Endodermal cell (in vitro differentiated cells): ENCODE measurements at places on chromosomes 5 and 9.
A peak's percentile ranks its signal among the peaks of the same experiment; 100 is the strongest.

DNA sequence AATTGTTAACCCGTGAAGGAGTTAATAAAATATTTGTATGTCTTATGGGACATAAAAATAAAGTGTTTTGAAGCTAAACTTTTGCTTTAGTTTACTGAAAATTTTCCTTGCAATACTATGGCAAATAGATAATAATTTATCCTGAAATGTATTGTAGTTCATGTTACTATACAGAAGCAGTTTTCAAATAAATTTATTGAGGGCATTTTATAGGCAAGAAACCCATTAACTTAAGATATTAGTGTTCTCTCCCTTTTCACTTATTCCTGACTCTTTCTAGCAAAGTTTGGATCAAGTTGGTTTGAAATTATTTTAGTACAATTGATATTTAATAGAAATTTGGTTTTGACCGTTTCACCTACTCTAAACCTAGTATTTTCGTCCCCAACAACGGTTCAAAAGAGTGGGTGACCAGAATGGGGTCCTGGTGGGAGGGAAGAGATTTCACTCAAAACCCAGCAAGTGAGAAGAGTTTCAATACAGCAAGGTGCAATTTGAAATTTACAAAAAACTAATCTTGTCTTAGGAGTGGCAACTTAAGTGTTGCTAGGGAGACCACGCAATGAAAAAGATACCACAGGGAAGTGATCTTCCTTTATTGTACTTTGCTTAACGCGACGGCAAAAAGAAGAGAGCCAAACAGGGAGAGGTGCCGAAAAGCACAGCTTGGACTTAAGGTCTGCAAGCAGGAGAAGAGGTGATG, 28.4 kb downstream of the NR2F1 start:
- no peak for DNase-seq

DNA sequence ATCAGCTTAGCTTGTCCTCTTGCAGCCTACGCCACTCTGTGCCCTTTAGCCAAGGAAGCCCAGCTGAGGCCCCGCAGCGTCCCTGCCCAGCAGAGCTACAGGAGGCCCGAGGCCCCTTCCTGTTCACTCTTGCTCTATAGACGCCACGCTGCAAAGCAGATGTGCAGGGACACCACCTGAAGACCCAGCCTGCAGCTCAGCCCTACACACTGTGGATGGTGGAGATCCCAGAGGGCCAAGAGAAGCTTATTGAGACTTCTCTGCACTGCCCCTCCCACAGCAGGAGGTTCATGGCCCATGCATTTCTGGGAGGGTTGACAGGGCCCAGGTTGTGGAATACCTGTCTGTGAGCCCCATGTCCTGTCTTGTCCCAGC, 33.6 kb downstream of the IRF1 start:
- no peak for DNase-seq

DNA sequence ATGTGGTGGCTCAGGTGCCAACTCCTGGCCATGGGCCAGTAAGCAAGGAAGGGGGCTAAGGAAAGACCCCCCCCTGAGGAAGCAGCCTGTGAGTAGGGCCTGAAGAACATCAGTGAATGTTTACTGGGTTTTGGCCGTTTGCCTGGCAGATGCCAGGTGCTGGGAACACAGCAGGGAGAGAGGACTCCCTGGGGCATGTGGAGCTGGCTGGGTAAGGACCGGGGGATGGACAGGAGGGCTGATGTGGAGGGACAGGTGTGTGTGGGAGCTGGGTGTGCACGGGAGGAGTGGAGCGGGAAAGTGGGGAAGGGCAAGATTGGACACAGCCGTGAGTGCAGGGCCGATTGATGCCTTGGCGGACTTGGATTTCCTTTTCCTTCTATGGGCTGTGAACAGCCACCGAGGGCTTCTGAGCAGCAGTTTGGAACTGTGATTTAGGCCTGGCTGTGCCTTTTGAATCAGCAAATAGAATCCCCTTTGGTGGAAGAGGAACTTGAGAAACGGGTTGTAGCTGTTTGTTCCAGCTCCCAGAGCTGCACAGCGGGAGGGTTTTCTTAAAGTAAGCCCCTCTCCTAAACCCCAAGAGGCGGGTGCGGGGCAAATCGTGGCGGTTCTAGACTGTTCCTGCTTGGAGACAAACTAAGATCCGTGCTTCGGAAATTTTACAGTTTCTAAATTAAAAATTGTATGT, 3.1 kb downstream of the HMCN2 start:
- DNase-seq: peak; percentile 80

DNA sequence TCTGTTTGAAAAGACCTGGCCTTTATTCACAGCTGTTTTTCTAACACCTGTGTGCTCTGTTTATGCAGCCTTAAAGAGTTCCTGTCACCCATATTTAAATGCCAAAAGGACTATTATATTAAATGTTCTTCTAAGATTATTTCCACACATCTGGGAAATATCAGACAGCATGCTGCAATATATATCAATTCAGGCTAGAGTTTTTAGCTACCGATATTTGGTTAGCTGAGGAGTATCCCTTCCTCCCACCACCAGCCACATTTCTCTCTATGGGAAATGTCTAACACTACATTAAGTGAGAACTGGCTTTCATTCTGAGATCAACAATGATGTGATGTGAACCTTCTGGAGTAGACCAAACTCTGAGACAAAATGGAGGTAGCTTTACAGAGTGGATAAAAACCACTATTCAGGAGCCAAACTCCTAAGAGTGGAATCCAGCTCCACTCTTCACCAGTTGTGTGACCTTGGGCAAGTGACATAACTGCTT, 509.2 kb downstream of the ZNF608 start:
- no peak for DNase-seq

GRCh38 chr5:43973318-43973717, 370.3 kb downstream of the NNT start:
- DNase-seq: no peak

GRCh38 chr5:15594977-15595568, 95.1 kb downstream of the FBXL7 start:
- DNase-seq: no peak

- DNase-seq: no peak
Measured at GRCh38 chr5:149614034-149614907, 33.0 kb downstream of the ARHGEF37 start.

DNA sequence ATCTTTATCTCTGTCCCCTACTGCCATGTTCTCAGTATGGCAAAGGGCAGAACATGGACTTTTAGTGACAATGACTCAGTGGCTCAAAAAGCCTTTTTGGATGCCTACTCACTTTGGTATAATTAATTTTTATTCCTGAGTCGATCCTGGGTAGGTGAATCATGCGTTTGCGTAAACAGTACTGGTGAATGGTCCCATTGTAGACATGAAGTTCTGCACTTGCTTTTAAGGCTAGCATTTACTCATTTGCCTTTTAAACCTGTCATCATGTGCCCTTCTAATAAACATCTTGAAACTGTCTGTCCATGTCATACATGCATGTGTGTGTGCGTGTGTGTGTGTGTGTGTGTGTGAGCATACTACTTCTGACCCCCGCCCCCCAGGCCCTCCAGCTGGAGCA, 223.0 kb downstream of the AUH start:
- no peak for DNase-seq

- DNase-seq: peak; percentile 95
Measured at GRCh38 chr9:124771867-124772679, 962 bp upstream of the NR6A1 start.

GRCh38 chr5:66438087-66438486, 158.1 kb upstream of the MAST4 start:
- DNase-seq: no peak

DNA sequence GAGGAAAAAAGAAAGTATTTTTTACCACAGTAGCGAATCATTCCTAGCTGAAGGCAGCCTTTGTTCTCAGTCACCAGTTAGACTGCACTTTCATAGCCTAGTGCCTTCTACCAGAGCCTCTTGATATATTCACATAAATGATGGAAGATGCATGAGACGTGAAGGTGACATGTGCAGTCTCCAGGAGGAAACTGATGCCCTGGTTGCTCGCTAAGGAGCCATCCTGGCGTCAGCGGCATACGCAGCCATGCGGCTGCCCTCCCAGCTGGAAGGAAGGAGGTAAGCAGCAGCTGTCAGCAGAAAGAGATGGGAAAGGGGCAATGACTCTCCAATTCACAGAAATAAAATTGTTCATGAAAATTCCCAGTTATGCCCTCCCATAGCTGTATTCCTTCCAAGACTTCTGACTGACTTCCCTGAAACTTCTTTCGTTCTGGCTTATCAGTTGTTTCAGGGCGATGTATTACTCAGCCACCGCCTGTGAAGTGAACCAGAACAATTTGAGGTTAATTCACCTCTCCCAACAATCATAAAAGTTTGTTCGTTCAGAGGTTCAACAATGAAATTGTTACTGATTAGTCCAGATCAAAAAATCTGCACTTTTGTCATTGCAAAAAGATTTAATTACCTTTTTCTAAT, 331.2 kb downstream of the NR2F1-AS1 start:
- DNase-seq: no peak

GRCh38 chr9:28832168-28832770, 1259.0 kb upstream of the C9orf72 start:
- no peak for DNase-seq

- no peak for DNase-seq
Measured at GRCh38 chr5:144710637-144711036, 540.0 kb downstream of the KCTD16 start.

GRCh38 chr9:20065046-20065445, 276.2 kb upstream of the SLC24A2 start:
- no peak for DNase-seq

DNA sequence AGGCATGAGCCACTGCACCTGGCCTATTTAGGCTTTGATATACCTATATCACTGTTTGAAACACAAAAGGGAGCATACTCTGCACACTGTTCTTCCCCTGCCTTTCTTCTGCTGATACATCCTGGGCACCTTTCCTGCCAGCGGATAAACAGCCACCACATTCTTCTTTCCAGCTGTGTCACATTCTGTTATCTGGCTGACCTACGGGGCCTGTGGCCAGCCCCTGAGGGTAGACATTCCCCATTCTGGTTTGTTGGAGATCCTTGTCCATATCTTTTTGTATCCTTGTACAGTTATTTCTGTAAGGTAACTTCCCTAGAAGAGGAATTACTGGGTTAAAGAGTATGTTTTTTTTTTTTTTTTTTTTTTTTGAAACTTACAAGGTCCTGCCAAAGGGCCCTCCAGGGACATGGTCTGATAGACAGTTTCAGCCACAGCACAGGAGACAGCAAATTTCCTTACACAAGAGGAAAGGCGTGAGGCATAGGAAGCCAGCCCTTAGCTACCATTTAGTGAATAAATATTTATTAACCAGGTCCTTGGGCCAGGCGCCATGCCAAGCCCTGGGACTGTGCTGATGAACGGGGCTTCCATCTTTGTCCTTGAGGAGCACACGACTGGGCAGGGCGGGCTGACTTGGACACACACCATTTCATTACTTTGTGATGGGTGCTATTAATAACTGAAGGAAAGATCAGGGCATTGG, 57.8 kb downstream of the ERGIC1 start:
- no peak for DNase-seq

- no peak for DNase-seq
Measured at GRCh38 chr9:98935071-98935505, 8.6 kb upstream of the COL15A1 start.
